WTC11 (cell line): ENCODE measurements at places on chromosomes 12 and 14. TPM values are rescaled to one million over a fixed set of nuclear protein-coding genes. Genes with fewer than 3 reads are reported as not detected.

DNA sequence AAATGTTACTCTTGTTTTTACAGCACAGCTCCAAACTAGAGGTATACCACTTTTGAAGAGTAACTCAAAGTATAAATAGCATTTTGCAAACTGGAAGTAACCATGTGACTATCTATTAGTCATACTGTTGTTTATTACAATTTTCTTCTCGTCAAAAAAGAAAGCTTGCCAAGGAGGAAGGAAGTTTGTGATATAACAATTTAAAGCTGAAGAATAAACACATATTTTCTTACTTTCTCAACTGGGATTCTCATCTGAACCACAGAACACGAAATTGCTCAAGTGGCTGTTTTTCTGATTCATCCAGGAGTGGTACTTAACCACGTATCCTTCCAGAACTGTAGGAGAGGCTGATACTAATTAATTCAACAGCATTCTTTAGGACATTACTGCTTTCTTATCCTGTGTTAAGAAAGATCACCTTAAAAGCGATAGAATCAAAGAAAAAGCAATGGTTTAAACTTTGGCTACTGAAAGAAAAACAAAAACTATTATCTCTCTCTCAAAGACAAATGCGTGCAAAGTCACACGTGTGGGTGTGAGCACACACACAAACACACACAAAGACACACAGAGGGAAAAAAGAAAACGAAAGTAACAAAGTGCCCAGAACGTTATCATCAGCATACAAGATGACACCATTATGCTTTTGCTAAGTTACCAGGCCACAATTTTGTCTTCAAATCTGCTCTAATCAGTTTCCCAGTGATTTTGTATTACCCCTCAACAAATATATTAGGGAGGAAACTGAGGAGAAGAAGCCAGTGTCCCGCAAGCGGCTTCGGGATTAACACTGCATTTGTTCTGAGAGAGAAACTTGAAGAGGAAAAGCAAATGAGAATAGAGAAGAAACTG, at the start of gene CLEC2B:
Gene CLEC2B (minus strand): TSS at position 48 of the 855 bp plus-strand sequence.
- H3K4me3 ChIP-seq, result no peak within 1 kb of the TSS
- peaks cover 22% of the 10 kb centered on the region for H3K4me1 ChIP-seq
- no peaks in the 10 kb centered on the region for H3K36me3 ChIP-seq
- no peak for DNase-seq
- H3K27me3 ChIP-seq, result no peaks in the 10 kb centered on the region
- H3K27ac ChIP-seq, result peak within 1 kb of the TSS; percentile 53

GRCh38 chr12:15546102-15546701, 223.9 kb downstream of the PTPRO start:
- H3K4me1 ChIP-seq, result no peaks in the 10 kb centered on the region
- H3K4me3 ChIP-seq, result no peak overlapping the region
- no peak for DNase-seq
- H3K36me3 ChIP-seq, result no peaks in the 10 kb centered on the region
- H3K27ac ChIP-seq, result no peak overlapping the region

DNA sequence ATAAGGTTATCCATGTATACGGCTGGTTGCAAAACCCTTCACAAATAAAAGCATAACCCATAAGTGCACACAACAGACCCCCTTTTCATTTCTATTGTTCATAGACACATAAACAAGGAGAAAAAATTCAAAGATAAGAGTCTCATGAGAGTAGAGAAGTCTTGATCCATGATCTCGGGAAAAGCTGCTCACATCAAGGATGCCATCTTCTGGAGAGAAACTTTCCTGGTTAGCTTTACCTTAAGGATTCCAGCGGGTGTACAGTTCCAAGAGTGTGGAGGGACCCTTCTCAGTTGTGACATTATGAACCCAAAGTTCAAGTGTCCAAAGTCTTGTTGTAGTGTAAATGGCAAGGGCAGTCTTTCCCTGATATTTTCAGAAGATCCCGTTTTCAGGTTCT, 144.5 kb downstream of the LLPH start:
- peaks cover 24% of the 10 kb centered on the region for H3K36me3 ChIP-seq
- H3K4me1 ChIP-seq, result no peaks in the 10 kb centered on the region
- H3K27me3 ChIP-seq, result no peaks in the 10 kb centered on the region
- DNase-seq, result no peak
- no peak overlapping the region for H3K4me3 ChIP-seq

DNA sequence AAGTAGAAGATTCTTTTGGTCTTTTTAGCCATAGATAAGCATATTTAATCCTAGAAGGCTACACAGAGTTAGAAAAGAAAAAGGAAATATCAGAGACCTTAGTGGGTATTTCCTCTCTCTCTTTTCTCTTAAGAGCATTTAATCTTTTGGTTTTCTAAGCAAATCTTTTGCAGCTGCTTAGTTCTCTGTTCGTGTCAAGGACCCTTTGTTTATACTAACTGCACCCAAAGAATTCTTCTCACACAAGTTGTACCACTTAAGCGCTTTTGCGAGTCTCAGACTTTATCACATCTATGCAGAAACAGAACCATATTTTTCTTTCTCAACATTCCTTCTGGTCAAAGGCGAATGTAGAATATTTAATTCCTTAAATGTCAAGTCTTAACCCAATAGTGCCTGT, 17.9 kb upstream of the NID2 start:
- H3K4me1 ChIP-seq, result no peaks in the 10 kb centered on the region
- DNase-seq, result no peak
- H3K4me3 ChIP-seq, result no peak overlapping the region
- peaks cover 5% of the 10 kb centered on the region for H3K36me3 ChIP-seq
- H3K27ac ChIP-seq, result no peak overlapping the region

DNA sequence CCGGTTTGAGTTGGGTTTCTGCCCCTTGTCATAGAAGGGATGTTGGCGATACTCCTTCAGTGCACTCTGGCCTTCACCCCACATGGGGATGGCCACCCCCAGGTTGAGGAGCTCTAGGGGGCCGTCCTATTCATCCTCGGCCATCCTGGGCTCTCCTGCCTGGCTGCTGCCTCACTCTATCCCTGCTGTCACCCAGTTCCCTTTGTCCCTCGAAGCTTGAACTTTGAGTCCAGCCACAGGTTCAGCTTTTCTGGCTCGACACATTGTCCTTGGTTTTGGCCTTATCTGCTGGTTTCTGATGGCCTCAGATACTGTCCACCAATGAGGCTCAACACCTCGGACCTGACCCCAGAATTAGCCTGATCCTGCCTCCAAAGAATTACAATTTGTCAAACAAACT, 58.6 kb downstream of the C14orf132 start:
- H3K36me3 ChIP-seq, result no peaks in the 10 kb centered on the region
- H3K4me1 ChIP-seq, result peaks cover 12% of the 10 kb centered on the region

- H3K4me3 ChIP-seq, result no peak overlapping the region
- H3K27ac ChIP-seq, result no peak overlapping the region
- DNase-seq, result no peak
- H3K36me3 ChIP-seq, result peaks cover 3% of the 10 kb centered on the region; the same call in 1 of the 2 replicates
- H3K4me1 ChIP-seq, result no peaks in the 10 kb centered on the region
Observed at GRCh38 chr14:41144370-41144769, 462.3 kb upstream of the LRFN5 start.

LUM gene
- total RNA-seq, result 0.28 to 0.73 TPM (median 0.64 TPM) in 3 replicates

CEBPE gene
- total RNA-seq, result not detected in 3 replicates
